Activated CD4-positive, alpha-beta T cell treated with anti-CD3 and anti-CD28 coated beads, Interleukin-10, Interleukin-2, amounts not matched to agents 100 ng/mL and 50 ng/mL, durations not matched to agents 16 hours and 8 hours (primary cell): ENCODE measurements at places on chromosomes 12 and 14.

- DNase-seq = no peak
Observed at GRCh38 chr12:9118158-9118557, 2.4 kb upstream of the A2M start.

- DNase-seq = no peak
Observed at GRCh38 chr12:87169010-87169409, 860.2 kb downstream of the C12orf50 start.

GRCh38 chr14:76812093-76812421 is 625 bp downstream of the ANGEL1 start:
- DNase-seq = no peak

DNA sequence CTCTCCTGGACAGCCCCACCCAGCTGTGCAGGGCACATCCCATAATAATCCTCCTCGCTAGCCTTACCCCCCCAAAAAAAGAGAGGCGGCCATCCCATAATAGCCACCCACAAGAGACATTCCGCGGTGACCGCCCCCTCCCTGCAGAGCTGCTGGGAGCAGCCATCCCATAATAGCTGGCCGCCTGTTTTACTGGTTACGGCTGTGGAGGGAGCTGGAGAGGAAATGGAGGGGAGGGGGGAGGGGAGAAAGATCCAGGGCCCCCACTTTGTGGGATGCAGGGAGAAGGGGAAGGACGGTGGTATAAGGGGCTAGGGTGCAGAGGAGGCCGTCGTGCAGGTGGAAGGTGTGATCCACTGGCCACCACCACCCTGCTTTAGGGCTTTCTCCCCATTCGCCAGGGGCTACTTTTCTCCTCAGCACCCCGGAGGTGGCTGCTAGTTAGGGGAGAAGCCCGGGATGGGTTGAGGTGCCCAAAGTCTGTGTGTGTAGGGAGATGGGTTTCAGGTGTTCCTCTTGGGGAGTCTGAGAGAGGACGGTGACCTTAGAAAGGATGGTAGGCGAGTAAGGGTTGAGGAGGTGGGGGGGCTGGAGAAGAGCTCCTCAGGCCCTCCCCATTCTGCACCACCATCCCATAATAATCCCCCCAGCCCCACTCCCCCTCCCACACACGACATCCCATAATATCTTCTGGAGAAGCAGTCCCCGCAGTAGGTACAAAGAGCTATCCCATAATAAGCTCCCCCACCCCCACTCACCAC is 6.0 kb upstream of the CHD4 start:
- peak; percentile 35 for DNase-seq

- no peak for DNase-seq
Observed at GRCh38 chr12:103673891-103674375, 86.9 kb downstream of the STAB2 start.

GRCh38 chr12:118064608-118065007 is 3.6 kb upstream of the WSB2 start:
- peak; percentile 47 for DNase-seq

GRCh38 chr12:92107094-92107493 is 38.6 kb downstream of the BTG1 start:
- DNase-seq = no peak

DNA sequence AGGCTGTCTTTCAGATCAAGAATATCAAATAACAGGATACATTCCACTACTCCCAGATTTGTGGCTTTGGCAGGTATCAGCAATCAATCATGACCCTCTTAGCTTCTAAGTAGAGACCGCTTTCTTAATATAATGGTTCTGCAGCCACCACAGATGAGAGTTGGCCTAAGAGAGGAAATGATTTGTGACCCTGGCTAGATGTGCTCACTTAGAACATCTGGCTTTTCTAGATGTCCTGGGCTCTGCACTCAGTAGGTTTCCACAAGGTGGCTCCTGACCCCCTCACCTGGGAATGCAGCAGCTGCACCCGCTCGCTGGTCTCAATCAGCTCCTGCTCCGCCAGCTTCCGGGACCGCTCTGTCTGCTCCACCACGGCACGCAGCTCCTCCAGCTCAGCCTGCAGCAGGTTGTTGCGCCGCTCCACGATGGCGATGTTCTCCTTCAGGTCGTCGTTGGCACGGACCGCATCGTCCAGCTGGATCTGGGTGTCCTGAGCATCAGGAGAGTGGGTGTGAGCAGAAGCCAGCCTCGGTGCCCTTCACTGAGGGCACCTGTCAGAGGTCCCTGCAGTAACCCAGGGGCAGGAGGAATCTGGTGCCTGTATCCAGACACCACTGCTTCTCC is 8.9 kb downstream of the CMTM5 start:
- DNase-seq = no peak

- peak; percentile 83 for DNase-seq
Observed at GRCh38 chr14:91311284-91311662, 66.8 kb upstream of the GPR68 start.

GRCh38 chr14:100910888-100911664 is 7.6 kb upstream of the RTL1 start:
- no peak for DNase-seq

DNA sequence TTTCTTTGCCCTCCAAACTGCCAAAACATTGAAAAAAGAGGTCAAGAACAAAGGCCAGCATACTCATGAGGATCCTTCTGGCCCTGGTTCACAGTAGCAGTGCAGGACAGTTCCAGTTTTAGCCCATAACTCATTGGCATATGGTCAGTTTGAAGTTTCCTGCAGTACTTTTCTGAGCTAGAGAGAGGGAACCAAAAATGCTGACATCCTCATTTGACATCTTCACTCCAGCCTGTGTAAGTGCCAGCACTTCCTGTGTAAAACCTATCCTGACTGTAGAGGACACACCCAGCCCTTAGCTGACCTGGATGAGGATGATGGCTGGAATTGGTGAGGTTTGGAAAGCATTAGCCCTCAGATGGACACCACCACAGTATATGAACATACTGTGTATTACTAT is 84.1 kb downstream of the FGD4 start:
- no peak for DNase-seq

DNA sequence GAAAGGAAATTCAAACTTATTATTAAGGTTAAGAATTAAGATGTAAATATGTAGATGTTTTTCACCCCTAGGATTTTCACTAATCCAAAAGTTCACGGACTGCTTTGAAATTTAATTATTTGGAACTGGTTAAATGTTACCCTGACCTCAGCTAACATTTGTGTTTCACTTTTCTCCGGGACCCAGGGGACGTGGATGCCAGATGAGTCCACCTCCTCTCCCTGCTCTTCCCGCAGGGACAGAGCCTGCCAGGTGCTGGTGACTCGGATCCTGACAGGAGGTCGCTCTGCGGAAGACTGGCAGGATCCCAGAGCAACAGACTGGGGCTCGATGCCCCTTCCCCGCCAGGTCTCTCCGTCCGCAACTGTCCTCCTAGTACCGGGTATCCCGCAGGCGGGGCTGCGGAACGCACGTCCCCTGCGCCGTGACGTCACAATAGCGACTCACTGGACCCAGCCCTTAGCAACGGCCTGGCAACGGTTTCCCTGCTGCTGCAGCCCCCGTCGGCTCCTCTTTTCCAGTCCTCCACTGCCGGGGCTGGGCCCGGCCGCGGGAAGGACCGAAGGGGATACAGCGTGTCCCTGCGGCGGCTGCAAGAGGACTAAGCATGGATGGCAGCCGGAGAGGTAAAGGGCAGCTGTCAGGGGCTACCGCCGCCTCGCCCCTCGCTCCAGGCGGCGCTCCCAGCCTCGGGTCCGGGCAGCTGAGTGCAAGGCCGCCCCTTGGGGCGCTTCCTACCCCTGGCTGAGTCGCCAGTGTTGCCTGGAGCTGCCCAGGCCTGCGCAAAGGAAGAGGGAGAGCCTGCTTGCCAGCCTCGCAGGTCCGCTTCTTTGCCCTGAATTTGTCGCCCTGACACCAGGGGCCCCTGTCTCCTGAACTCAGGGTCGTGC is at the start of gene SPATA7:
Gene SPATA7 (plus strand): TSS at position 446 of the 890 bp plus-strand sequence. CDS start 162 bp downstream, at position 608.
- DNase-seq = peak; percentile 92

GRCh38 chr12:32568228-32568627 is 110.9 kb upstream of the DNM1L start:
- no peak for DNase-seq

- no peak for DNase-seq
Observed at GRCh38 chr14:61545726-61546455, 149.4 kb upstream of the HIF1A start.
